ENCODE measurements at places on chromosomes 11 and 22.

DNA sequence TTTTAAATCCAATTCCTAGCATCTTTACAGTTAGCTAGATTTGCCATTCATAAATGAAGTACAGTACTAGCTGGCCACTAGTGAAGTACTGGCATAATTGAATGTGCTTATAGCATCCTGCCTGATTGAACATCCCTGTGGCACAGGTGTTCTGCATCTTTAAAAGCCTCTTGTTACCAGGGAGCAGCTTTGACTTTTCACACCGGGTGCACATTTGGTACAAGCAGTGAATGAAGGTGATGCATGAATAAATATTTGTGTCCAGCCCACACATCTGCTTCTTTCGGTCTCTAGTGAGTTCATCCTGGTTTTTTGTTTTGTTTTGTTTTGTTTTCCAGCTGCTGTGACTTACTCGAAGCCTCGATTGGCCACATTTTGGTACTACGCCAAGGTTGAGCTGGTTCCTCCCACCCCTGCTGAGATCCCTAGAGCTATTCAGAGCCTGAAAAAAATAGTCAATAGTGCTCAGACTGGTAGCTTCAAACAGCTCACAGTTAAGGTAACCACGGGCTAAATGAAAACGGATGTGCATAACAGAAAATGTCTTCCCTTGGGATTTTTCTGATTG, 5.3 kb downstream of the ATP5MG start:
- DNase-seq: no peak

- no peak for DNase-seq
These were observed 35.8 kb upstream of the MYOD1 start for GRCh38 chr11:17683377-17684161.

- DNase-seq: no peak
These were observed 35.3 kb downstream of the IL18 start for GRCh38 chr11:112128483-112129121.

GRCh38 chr11:18347471-18348125, 25.2 kb downstream of the GTF2H1 start:
- DNase-seq: no peak

DNA sequence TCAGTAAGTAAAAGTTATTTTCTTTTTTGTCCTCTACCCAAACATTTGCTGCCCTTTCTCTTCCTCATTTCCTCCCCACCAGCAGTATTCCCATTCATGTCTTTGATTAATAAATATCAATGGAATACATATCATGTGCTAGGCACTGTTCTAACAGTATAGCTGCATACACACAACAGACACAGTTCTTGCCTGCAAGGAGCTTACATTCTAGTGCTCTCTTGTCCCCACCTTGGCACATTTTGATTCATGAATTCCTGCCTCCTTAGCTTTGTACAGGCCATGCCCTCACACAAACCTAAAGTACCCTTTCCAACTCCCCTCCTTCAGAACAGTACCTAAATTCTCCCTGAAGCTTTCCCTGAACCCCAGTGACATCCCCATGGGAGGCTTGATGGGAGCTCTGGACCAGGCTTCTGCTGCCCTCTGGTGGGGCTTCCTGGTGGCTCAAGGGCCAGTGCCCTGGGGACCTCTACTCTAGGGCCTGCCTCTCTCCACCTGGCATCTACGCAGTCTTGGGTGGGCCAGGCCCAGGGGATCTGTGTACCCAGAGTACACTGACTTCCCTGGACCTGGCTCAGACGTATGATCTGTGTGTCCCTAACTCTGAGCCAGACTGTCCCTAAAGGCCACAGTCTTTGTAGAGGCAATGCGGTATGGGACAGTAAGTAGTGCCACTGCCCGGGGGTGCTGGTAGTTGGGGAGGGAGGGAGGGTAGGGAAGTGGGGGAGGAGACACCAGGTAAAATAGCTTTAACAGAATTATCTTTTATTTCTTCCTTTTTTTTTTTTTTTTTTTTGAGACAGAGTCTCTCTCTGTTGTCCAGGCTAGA, 14.1 kb downstream of the RPS13 start:
- DNase-seq: no peak

DNA sequence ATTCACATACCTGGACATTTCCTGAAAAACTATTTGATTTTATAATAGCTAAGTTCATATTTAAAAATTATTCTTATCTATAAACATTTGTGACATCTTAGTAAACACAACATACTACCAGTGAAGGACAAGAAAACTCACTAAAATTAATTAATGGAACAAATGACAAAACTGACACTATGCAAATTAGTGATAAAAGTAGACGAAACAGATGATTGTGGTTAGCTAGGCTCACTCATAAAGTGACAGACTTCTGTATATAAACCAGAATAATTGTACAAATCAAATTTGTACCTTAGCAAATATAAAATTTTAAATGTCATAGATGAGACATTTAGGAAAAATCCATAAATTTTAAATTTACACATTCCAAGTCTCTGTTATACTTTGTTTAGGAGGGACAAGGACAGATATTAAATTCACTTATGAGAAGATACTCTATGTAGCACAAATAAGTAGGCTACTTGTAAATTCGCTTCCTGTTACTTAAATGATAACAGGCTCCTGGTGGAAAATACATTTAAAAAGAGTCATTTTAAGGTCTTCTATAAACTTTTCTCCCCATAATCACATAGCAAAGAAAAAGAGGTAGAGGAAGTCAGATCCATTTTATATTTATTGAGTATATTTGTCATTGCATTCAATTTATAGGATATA, 81.2 kb downstream of the KIF18A start:
- no peak for DNase-seq

DNA sequence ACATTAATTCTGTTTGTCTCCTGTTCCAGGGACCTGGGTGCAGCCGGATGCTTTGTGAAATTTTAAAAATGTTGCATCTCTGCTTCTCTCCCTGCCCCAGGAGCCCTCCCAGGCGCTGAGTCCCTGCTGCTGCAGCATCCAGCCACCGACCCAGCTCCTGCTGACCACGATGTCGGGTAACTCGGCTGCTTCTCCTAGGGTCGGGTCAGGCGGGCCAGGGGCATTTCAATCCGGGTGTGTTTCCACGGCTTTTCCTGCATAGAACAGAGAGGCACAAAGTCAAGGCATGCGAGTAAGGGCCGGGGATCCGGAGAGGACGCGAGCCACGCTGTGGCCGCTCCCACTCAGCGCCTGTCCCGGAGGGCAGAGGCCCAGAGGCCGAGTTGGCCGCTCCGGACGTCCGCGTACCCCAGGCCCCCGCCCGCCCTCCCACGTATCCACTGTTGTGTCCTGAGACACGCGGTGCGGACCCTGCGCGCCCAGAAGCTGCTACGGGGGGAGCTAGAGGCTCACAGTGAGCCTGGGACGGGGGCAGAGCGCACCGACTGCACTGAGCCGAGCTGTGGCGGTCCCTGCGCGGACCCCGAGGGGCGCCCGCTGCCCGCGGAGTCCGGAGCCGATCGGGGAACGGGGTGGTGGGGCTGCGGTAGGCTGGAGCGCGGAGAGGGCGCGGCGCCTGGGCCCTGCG, at the start of gene POU2AF3:
TSS of gene POU2AF3 (plus strand) at position 134 of the 688 bp plus-strand sequence. CDS start at position 170, 36 bp downstream.
- no peak for DNase-seq

DNA sequence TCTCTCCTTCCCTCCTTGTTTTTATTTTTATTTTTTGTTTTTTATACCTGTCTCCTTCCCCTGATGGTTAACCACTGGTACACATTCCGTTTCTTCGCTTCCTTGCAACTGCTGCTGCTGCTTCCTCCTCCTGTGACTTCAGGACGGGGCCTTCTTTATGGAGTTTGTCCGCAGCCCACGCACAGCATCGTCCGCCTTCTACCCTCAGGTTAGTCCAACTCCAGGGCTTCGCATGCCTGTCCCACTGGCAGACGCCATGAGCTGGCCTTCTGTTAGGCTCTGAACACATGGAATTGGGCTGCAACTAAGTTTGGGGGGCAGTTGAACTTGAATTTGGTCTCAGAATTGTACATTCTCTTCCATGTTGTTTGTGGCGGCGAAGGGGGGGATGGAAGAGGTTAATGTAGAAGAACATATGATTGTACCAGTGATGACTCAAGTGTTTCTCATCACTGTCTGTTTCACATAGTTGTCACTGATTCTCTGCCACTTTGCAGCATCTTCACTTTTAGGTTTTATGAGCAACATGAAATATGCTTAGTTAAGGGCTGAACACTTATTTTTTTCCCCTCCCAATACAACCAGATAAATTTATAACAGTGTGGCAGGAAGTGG, 83.0 kb upstream of the YWHAH start:
- DNase-seq: no peak

- DNase-seq: no peak
These were observed 13.0 kb downstream of the TUB start for GRCh38 chr11:8093931-8094575.

GRCh38 chr22:38452373-38453065, 2.5 kb downstream of the KCNJ4 start:
- no peak for DNase-seq

DNA sequence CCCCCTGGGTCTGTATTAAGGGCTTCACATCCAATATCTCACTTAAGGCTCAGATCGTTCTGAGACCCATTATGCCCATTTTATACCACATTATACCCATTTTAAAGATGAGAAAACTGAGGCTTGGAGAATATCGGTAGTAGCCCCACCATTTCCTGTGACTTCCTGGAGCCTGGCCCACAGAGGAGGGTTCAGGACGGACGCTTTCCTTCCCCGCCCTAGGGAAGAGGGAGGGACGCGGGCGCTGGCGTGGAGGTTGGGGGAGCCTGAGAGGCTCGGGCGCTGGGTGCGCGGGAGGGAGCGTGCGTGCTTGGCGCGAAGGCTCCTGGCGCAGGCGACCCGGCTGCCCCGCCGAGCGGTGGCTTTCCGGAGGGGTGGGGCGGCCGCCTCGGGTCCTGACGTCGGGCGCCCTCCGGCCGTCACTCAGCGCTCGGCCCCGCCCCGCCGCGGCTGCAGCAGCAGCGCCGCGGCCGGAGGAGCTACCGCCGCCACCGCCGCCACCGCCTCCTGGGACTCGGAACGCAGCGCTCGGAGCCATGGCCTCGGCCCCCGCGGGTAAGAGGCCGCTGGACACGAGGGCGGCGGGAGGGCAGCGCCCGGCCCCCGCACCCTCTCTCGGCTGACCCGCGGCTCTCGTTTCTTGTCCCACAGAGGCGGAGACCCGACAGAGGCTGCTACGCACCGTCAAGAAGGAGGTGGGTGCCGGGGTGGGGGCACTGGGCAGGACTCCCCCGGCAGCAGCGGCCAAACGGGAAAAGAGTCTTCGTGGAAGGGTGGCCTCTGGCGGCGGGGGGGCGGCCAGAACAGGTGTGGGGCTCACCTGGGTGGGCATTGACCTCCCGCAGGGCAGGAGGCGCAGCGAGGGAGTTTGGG, at the start of gene SGSM1:
TSS of gene SGSM1 (plus strand) at position 422 of the 873 bp plus-strand sequence. CDS start at position 537, 115 bp downstream.
- peak; percentile 28 for DNase-seq

- DNase-seq: no peak
These were observed 10.5 kb downstream of the COA4 start for GRCh38 chr11:73866095-73866579.

DNA sequence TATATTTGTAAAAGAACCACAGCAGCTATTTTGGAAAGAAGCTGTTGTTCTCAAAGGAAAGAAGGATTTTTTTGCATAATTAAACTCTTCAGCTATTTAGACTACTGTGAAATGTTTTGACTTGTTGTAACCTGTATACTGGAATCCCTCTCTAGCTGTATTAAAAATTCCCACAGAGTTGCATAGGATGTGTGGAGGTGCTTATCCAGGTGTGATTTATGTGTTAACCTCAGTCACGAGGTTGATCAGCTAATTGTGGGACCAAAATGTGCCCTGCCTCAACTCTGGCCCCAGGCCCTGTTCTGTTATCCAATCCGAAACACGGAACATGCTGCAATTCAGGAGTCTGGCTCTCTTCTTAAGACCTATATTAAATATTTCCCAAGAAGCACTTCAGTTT, 70.1 kb downstream of the LIF start:
- no peak for DNase-seq

GRCh38 chr22:44600207-44600785, 101.7 kb upstream of the PRR5 start:
- no peak for DNase-seq

DNA sequence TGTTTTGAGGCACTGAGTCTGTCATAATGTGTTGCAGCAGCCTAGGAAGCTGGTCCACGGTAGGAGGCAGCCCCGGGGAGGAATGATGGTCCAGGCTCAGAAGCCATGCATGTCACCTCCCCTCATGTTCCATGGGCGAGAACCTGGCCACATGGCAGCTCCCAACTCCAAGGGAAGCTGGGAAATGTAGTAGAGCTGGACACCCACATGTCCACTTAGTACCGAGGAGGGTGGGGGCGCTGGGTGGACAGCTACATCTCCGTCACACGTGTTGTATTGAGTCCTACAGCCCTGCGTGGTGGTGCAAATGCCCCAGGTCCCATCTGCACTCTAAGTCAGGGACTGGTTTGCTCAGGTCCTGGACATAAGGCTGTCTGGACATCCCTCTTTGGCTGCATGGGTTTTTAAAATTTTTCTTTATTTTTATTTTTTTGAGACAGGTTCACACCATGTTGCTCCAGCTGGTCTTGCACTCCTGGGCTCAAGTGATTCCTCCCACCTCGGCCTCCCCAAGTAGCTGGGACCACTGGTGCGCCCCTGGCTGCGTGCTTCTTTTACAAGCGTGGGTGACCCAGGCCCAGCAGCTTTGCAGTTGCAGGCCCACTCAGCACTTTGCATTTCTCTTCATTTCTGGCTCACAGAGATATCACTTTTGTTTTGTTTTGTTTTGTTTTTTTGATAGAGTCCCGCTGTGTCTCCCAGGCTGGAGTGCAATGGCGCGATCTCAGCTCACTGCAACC, 3.9 kb upstream of the CTTN start:
- DNase-seq: no peak

DNA sequence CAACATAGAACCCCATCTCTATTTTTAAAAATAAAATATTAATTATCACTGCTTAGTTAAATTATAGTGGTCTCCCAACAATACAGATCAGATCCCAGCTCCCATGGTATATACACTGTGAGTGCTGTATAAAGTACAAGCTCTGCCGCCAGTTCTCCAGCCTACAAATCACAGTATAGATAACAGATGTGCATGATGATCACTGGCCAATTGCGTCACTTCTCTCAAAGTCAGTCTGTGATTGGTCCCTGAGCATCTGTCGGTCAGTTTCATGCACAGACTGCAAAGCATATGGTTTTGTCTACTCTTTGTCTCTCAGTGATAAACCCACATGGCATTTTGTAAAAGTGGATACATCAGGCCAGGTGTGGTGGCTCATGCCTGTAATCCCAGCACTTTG, 15.7 kb downstream of the PPARA start:
- no peak for DNase-seq

- DNase-seq: no peak
These were observed 70.8 kb upstream of the B3GAT1 start for GRCh38 chr11:134482865-134483264.

DNA sequence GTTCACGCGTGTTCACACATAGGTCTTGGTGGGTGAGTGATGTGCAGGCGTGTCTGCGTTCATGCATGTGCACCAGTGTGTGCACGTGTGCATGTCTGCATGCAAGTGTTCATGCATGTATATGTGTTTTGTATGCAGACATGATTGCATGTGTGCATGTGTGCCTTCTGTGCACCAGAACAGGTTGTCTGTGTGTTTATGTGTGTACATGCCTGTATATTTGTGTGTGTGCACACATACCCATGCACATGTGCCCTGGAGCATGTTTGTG, 4.9 kb downstream of the ZDHHC8 start:
- DNase-seq: no peak
